CD4-positive, alpha-beta T cell treated with Interleukin-4 for 4 hours (primary cell): ENCODE measurements at places on chromosomes 11 and 22.

- DNase-seq, result no peak
Observed at GRCh38 chr11:122813894-122814270, 24.4 kb upstream of the CRTAM start.

GRCh38 chr22:27329131-27329850 is 472.3 kb downstream of the MN1 start:
- DNase-seq, result no peak

DNA sequence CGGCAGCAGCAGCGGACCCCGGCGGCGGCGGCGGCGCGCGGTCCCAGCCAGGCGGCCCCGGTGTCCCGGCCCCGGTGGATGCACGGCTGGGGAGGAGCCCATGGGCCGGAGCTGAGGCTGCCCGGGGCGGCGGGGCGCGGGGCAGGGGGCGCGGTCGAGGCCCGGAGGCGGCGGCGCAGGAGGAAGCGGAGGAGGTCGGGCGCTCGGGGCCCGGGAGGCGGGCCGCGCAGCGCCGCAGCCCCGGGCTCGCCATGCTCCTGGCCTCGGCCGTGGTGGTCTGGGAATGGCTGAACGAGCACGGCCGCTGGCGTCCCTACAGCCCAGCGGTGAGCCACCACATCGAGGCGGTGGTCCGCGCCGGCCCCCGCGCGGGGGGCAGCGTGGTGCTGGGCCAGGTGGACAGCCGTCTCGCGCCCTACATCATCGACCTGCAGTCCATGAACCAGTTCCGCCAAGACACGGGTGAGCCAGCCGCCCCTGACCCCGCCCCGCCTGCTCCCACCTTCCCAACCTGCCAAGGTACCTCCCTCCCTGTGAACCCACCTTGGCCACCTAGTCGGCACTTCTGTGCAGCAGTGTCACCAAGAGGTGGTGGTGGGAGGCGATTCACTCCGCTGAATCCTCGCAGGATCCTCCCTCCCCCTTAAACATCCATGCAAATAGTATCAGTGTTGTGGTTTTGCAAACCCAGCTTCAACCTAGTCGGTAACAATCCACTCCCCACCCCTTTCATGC is 580 bp downstream of the DTX4 start:
- peak; percentile 6 for DNase-seq

GRCh38 chr11:126403658-126404057 is 48.2 kb downstream of the ST3GAL4 start:
- DNase-seq, result no peak

GRCh38 chr11:70630816-70631623 is 232.7 kb downstream of the CTTN start:
- no peak for DNase-seq

- DNase-seq, result no peak
Observed at GRCh38 chr11:83326326-83326725, 40.2 kb upstream of the CCDC90B start.

DNA sequence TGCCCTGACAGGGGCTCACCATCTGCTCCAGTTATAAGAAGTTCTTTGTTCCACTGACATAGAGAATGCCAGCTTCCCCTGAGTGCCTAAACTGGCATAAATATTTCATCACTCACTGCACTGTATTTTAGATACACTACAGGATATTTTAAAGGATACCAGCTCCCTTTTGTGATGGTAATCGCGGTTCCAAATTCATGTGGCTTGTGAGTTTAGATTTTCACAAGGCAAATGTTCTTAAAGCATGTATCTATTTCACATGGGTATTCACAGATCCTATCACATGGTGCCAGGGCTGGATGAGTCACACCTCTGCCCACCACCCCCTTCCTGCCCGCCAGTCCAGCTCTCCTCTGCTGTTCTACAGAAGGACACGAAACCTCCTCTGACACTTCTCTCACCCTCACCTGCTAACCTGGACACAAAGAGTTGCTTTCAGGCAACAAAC is 105.5 kb downstream of the KCNC1 start:
- no peak for DNase-seq
